H7 (cell line): ENCODE measurements at places on chromosomes 11 and 22. TPM values are rescaled to one million over a fixed set of nuclear protein-coding genes. Genes with fewer than 3 reads are reported as not detected.

DNA sequence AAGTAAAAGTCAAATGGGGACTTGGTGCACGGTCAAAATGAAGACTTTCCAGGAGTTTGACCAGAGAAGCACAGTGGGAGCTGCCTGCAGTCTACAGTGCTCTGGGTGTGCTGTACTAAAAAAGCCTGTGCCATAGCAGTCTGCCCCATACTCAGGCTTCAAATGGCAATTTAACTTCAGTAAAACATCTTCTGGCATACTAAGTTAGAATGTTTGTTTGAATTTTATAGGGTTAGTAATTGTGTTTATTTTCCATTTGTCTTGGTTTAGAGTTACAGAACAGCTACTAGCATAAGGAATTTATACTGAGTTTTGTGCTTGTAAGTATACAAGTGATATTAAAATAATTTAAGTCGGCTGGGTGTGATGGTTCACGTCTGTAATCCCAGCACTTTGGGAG, 29.3 kb upstream of the LIPT2 start:
- DNase-seq: no peak

OR52I2 gene
- total RNA-seq: not detected in 2 replicates

PPFIA1 gene
- 51.5 and 52.2 TPM in 2 replicates for total RNA-seq

RASSF7 gene
- 28.2 and 37.0 TPM in 2 replicates for total RNA-seq

- DNase-seq: no peak
These were observed 60.6 kb upstream of the BLID start for GRCh38 chr11:122176651-122177050.

- DNase-seq: no peak
These were observed 50.4 kb downstream of the ADM start for GRCh38 chr11:10355257-10355661.
